Substantia nigra (tissue), 51 donors: ENCODE measurements at places on chromosomes 13 and 19.

DNA sequence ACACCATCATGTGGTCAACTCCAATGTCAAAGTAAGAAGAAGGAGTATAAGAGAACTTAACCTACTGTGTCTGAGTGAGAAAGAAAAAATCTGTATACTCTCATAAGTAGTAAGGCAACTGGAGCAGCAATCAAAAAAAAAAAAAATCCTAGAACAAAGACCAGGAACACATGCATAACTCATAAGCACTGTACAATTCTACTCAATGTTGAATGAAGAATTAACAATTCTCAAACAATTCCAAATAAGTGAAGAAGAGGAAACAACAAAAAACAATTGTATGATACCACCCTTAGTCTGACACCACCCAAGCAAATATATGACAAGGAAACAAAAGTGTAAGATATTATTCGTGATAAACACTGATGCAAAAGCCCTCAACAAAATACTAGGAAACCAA, 24.6 kb downstream of the ZNF160 start:
- no peak for DNase-seq

DNA sequence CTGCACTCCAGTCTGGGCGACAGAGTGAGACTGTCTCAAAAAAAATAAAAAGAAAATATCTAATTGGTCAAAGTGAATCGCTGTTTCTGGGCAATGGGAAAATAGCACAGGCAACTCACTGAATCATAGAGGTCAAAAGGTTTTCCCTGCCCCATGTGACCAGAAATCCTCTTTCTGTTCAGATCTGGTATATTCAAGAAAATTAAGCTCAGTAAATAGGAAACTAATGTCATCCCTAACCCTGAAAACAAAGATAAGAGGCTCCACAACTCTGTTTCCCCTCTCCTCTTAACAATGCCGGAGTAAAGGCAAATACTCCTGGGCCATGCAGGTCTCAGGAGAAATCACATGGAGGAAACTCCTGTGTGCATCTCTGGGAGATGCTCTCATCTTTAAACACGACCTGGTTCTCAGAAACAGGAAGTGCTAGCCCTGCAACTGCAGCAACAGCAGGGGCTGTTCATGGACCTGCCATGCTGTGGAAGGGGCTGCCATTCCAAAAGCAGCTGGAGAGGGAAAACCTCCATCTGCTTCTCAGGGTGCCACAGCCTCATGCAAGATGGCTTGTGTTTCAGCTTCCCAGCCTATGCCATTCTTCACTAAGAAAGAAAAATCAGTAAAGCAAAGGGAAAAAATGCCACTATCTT, 47.5 kb upstream of the SLC7A9 start:
- no peak for DNase-seq

DNA sequence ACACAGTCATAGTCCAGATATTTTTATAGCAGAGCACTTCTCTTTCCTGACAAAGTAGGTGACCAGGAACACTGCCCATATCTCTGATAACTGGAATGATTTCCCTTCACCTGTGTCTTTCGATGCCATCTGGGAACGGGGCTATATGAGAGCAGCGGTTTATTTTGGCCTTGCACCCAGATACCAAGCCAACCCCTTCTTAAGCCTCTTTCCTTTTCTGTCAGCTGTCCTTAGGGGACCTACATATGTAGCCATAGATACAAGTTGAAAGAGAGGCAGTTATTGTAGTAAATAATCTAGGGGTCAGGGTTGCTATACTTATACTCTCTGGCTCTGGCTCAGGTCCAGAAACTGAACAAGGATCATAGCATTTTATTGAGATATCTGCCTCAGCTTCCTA, 128.8 kb downstream of the NHLRC3 start:
- no peak for DNase-seq

GRCh38 chr13:50934735-50935435, 25.3 kb downstream of the RNASEH2B start:
- DNase-seq, result no peak

GRCh38 chr13:29509999-29510589, 85.4 kb downstream of the SLC7A1 start:
- no peak for DNase-seq

DNA sequence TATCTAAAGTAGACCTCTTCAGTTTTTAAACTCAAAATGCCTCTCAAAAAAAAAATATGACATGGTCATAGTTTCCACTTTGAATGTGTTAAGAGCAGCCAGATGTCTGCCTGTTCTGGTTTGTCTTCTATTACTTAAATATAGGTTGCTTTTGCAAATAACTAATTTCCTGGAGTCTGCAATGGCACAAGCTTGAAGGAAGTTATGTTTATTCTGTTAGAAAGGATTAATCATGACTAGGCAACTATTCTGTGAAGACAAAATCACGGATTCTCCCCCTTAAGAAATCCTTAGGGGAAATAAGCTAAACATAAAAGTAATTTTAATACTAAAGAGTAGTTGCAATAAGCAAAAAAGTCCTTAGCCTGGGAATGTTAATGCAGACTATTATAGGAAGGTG, 26.3 kb downstream of the SKA3 start:
- no peak for DNase-seq

DNA sequence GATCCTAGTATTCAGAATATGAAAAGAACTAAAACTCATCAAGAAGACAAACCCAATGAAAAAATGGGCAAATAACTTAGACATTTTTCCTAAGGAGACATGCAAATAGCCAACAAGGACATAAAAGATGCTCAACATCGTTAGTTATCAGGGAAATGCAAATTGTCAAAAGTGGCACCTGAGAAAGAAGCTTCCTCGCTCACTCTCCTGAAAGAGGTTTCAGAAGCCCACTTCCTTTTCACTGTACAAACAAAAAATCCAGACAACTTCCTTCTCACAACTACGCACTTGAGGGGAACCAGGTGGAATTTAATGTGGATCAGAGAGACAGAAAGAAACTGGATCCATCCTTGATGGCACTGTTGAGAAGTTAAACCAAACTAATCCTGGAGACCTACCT, 41.5 kb downstream of the KLF12 start:
- DNase-seq, result no peak
